HS-5 (cell line): ENCODE measurements at places on chromosomes 11 and 22.

DNA sequence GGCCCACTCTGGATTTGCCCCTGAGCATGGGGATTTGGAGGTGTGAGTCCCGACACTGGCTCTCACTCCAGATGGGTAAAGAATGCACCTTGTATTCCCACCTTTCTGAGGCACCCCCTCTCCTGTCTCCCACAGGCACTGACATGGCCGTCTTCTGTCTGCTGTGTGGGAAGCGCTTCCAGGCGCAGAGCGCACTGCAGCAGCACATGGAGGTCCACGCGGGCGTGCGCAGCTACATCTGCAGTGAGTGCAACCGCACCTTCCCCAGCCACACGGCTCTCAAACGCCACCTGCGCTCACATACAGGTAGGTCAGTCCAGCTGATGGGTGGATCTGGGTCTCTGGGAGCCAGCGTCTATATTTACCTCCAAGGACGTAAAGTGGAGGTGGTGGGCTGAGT lies 54.2 kb upstream of the NNMT start:
- no peak for DNase-seq

GRCh38 chr22:33555814-33556522 lies 364.3 kb downstream of the LARGE1 start:
- no peak for DNase-seq

GRCh38 chr11:45400591-45400990 lies 114.5 kb upstream of the SYT13 start:
- peak; percentile 89 for DNase-seq

GRCh38 chr22:26711205-26711963 lies 54.0 kb downstream of the MIAT start:
- no peak for DNase-seq

- no peak for DNase-seq
Measured at GRCh38 chr11:126192361-126192760, 19.1 kb downstream of the RPUSD4 start.
